ENCODE measurements at places on chromosomes 13 and 19.
A peak's percentile ranks its signal among the peaks of the same experiment; 100 is the strongest.

- no peak for DNase-seq
These were observed 62.2 kb downstream of the DNAJC15 start for GRCh38 chr13:43085545-43085944.

DNA sequence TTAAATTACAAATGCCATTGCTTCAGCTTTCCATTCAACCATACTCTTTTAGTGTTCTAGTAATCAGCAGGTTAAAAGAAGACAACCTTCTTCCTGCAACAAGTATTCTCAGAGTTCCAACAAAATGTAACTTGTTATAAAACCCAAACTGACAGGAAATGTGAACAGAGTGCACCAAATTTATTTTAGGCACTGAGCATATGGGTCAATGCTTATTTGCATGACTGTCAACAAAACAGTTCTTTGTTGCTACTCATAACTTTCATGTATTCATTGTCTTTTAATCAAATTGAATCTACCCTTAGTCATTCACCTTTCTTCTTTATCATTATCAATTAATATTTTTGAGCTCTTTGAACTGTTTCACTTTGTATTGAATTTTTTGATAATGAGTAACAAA, 554.1 kb downstream of the DACH1 start:
- no peak for DNase-seq

DNA sequence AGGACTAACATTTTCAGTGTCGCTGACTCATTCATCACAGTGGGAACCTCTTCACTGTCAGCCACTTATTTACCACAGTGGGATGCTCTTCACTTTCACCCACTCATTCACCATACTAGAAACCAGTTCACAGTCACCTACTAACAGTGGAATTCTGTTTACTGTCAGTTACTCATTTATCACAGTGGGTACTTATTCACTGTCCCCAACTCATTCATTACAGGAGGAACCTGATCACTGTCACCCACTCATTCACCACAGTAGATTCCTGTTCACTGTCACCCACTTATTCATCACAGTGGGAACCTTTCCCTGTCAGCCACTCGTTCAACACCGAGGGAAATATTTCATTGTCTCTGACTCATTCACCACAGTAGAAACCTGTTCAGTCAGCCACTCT, 10.1 kb upstream of the ZNF85 start:
- DNase-seq, result no peak

DNA sequence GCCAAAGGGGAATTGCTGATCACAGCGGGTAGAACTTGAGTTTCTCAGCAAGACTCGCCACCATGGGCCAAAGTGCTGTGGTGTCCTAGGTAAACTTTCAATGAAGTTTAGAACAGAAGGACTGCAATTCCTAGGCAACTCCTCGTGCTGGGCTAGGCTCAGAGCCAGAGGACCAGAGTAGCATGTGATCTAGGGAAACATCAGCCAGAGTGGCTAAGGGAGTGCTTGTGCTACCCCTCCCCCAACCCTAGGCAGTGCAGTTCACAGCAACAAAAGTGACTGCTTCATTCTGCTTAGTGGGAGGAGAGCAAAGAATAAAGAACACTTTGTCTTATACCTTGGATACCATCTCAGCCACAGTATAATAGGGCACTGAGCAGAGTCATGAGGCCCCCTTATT, 1658.6 kb upstream of the MIR17HG start:
- DNase-seq, result peak; percentile 48

DNA sequence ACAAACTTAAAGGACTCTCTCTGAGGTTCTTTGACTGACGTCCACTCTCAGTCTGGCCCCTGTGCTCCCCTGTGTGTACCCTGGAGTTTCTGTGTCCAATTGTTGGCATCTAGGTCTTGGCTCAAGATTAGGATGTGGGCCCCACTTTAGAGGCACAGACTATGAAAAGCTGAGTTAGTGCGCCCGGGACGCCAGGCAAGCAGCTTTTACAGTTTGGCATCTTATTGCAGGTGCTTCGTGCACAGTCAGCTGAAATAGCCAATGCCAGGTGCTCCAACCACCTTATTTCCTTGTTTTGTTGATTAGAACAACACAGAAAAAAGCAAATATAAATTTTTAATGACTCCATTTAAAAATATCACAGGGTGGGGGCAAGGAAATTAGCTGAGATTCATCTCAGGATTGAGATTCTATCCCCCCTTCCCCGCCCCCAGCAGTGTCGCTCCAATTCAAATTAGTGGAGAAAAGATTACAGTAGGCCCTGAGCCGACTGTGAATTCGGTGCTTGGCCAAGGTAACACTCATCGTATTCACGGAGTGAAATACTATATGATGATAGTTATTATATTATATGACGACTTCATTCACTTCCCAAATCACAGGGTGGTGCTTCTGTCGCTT, 4.3 kb downstream of the SOX1 start:
- no peak for DNase-seq

GRCh38 chr13:20258208-20258962, 26.3 kb upstream of the GJB6 start:
- no peak for DNase-seq

DNA sequence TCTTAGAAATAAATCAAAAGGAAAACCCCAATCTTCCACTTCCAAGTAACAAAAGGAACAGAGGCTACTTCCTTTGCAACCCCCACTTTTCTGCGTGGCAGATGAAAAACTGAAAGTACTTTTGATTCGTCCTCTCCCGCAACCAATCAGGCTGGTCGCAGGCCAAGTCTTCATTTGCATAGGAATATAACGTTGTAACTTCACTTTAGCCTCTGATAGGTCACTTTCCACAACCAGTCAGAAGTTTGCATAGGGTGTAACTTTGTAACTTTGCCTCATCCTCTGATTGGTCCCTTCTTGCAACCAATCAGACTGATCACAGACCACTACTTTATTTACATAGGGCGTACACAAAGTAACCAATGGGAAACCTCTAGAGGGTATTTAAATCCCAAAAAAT, 37.2 kb downstream of the TGDS start:
- no peak for DNase-seq

GRCh38 chr13:22095794-22096193, 424.9 kb downstream of the FGF9 start:
- DNase-seq, result no peak

- DNase-seq, result no peak
These were observed 391.0 kb downstream of the FGF9 start for GRCh38 chr13:22061806-22062391.

GRCh38 chr19:29528350-29528945, 2.7 kb downstream of the VSTM2B start:
- peak; percentile 75 for DNase-seq

GRCh38 chr19:7515645-7516151, at the start of gene ZNF358:
Gene ZNF358 (plus strand): TSS chr19:7516103. CDS start chr19:7519243, 3,140 bp downstream.
- peak; percentile 91 for DNase-seq

- DNase-seq, result no peak
These were observed 285.9 kb downstream of the DNAJC15 start for GRCh38 chr13:43309311-43309710.

- no peak for DNase-seq
These were observed 188.6 kb downstream of the NUFIP1 start for GRCh38 chr13:44800626-44801025.

GRCh38 chr19:15532779-15533521, 24.6 kb downstream of the CYP4F22 start:
- DNase-seq, result no peak

DNA sequence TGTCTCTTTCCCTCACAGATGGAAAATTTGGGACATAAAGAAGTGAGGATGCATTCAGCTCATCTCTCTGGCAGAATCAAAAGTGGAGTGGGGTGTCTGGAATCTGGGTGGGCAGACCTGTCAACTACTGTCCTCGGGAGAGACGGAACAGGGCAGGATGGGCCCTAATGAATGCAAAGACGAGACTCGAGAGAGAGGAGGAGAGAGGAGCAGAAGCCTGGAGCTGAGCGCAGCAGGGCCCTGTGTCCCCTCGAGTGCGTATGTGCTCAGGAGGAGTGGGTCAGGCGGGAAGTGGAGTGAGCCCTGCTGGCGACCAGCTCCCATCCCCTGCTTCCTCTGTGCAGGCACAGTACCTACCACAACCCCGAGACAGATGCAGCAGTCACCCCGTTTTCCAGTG, 78.9 kb downstream of the TEX29 start:
- no peak for DNase-seq
